ENCODE measurements at places on chromosomes 11 and 22. TPM values are rescaled to one million over a fixed set of nuclear protein-coding genes. Genes with fewer than 3 reads are reported as not detected.

Gene SGSM1
- 9.2 TPM for total RNA-seq

Gene OR8G5
- not detected for total RNA-seq

Gene ARHGAP20
- total RNA-seq, result 0.38 TPM

DNA sequence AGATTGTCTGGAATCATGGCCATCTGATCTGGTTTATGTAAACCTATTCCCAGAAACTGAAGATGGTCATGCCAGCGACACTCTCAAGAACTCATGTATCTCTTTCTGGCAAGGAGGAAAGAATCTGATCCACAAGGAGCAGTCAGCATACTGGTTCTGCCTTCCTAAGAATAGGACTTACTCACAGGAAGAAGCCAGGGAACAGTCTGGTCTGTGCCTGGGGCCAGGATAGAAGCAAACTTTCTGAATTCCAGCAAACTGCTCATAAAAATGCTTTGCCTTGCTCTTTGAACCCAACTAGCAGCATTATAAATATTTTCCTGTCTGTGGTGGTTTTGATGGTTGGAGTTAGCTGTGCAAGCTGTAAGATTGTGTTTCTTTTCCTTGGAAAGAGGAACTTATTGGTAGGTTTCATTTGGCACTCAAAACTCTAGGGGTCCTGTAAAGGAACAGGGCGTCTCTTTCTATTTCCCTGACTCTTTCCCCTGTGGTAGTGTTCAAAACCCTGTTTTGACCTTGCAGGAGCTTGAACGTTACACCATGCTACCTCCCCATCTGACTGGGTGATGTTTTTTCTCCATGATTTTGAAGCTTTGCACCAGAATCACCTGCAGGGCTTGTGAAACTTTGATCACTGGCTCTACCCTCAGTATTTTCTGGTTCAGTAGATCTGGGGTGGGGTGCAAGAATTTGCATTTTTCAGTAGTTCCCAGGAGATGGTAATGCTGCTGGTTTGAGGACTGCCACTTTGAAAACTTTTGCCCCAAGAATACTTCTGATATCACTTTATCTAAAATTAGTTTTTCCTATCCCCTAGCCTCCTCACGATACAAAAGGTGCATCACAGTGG is 627.8 kb upstream of the ANO5 start:
- no peak for DNase-seq

DNA sequence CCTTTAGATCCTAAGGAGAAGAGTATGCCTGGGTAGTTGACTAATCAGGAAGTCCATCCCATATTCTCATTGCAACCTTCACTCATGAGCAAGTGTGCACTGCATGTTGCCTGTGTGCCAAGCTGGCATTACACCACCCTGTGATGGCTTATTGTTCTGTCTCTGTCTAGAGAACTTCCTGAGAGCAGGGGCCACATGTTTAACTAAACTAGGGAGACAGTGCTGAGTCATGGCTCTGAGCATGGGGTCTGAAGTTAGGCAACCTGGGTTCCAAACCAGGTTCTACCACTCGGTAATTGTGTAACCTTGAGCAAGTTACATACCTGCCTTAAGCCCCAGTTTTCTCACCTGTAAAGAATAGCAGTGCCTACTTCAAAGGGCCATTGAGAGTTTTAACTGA is 39.6 kb downstream of the CSNK2A3 start:
- no peak for DNase-seq

DNA sequence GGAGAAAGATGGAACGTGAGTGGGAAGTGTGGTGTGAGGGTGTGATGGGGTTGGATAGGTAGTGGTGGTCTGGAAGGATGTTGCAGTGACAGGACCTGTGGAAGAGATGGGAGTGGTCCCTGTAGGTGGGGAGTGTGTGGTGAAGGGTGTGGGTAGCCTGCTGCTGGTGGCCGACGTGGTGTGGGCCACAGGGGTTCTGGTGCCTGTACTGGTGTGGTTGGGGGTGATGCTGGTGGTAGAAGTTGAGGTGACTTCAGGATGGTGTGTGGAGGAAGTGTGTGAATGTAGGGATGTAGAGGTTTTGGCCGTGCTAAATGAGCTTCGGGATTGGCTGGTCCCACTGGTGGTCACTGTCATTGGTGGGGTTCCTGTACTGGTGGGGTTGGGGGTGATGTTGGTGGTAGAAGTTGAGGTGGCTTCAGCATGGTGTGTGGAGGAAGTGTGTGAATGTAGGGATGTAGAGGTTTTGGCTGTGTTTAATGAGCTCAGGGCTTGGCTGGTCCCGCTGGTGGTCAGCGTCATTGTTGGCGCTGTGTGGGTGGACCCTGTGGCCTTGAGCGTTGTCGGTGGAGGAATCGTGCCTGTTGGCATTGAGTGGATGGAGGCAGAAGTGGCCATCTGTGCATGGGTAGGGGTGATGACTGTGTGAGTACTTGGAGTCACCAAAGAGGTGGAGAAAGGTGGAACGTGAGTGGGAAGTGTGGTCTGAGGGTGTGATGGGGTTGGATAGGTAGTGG is 19.1 kb downstream of the MUC6 start:
- no peak for DNase-seq

Gene DDTL
- 1.7 TPM for total RNA-seq

GRCh38 chr22:19821523-19822300 is 33.0 kb downstream of the GNB1L start:
- DNase-seq, result no peak

Gene FBLN1
- 89.5 TPM for total RNA-seq

DNA sequence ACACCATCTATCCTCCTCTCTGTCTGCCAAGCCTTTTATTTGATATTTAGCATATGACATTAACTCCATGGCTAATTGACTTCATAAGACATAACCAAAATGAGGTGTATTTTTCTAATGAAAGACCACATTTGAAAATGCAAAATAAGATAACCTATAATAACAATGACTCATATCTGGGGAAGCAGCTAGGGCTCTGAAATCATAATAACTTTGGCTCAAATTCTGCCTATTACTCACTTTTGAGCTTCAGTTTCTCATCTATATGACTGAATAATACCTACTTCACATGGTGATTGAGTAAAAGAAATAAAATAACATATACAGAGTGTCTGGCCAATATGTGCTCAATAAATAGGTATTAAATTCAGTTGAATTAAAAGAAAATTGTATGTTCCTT is 1419.8 kb upstream of the TENM4 start:
- DNase-seq, result no peak

DNA sequence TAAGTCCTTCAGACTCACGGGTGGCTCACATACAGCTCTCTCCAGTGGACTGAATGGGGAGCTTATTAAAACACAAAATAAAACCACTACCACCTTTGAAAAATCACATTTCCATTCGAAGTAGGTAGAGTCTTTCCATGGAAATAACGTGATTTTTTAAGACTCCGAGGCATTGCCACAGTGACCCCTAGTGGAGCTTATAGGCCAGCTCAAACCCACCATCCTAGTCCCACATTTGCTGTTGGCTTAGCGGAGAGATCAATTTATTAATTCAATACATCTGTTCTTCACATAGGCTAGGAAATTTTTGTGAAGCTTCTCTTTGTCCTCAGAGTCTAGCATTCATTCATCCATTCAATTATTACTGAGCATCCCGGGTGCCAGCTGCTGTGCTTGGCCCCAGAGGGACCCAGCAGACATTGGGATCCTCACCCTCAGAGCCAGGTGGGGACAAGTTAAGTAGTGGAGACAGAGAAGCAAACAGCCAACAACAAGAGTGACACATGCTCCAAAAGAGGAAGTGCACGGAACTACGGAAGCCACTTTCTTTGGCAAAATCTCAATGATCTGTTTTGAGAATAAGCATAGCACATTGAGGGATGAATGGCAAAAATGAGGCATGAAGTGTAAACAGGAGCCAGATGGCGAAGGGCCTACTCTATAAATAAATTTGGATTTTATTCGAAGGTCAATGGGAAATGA is 10.2 kb upstream of the P4HA3 start:
- DNase-seq, result no peak

Gene NRGN
- total RNA-seq, result 3.6 TPM

DNA sequence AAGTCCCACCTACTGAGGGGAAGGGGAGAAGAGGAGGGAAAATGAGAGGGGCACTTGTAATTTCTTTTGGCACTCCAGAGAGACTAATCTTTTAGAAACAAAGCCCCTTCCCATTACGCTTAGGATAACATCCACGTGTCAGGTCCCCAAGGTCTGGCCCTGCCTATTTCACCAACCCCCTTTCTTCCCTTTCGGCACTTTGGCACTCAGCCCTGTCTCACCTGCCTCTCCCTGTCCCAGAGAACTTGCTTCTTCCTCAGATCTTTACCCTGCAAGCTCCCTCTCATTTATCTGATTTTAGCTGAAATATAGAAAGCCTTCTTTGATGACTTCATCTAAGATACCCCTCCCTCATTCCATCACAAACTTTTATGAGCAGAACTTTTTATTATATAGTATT is 55.5 kb downstream of the RASSF10 start:
- no peak for DNase-seq

Gene SPON1
- 3.0 TPM for total RNA-seq

Gene GVQW3
- total RNA-seq, result 1.5 TPM

- no peak for DNase-seq
These were observed 23.7 kb upstream of the CTR9 start for GRCh38 chr11:10727146-10727851.

GRCh38 chr11:66051371-66051765 is 796 bp upstream of the SF3B2 start:
- no peak for DNase-seq
